Cerebellar nuclear complex (tissue), 1 donor: ENCODE measurements at places on chromosomes 7 and 10.

- DNase-seq, result no peak
These were observed 296.5 kb upstream of the PITRM1 start for GRCh38 chr10:3468919-3469638.

- no peak for DNase-seq
These were observed 7.4 kb downstream of the ZNF365 start for GRCh38 chr10:62381385-62382102.

- no peak for DNase-seq
These were observed 1.1 kb downstream of the HNRNPA2B1 start for GRCh38 chr7:26199301-26200037.

DNA sequence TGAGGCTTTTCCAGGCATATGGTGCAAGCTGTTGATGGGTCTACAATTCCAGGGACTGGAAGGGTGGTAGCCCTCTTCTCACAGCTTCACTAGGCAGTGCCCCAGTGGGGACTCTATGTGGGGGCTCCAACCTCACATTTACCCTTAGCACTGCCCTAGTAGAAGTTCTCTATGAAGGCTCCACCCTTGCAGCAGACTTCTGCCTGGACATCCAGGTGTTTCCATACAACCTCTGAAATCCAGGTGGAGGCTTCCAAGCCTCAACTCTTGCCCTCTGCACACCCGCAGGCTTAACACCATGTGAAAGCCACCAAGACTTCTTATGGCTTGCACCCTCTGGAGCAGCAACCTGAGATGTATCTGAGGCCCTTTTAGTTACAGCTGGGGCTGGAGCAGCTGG is 87.8 kb downstream of the ZNF777 start:
- no peak for DNase-seq

DNA sequence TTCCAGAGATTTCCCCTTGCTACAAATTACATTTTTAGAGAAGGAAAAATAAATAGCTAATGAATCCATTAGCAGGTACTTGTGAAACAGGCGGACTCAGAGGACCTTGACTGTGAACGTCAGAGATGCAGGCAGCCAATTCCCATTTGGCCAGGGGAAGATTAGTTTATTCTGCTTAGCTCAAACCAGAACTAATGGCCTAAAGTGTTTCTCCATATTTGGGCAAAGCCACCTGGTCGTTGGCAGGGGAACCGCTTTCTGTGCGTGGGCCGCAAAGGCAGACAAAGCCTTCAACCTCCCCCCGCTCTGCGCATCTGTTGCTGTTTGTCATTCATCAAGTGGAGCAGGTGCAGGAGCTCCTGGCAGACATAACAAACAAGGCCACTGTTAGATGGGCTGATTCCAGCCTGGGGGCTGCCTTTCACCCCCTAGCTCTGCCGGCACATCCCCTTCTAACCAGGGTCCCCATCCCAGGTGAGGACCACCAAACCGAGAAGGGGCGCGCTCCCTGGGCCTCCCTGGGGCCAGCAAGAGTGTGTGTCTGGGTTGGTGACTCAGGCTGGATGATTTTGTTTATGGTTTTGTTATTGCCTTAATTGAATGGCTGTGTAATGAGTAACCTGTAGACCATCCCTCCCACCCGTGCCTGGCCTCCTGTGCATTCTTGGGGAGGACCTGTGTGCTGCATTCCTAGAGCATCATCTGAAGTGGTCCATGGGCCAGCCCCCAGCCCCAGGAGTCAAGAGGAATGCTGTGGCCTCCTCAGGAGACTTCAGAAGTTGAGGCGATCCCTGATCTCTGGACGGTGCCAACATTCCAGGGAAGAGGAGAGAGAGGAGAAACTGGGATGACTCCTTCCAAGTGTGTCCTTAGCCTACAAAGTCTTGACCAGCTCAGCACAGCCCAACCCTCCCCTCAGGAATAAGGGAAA is 14.5 kb upstream of the CPA1 start:
- DNase-seq, result no peak

GRCh38 chr7:142562688-142563087 is 186.6 kb upstream of the PRSS1 start:
- DNase-seq, result no peak

DNA sequence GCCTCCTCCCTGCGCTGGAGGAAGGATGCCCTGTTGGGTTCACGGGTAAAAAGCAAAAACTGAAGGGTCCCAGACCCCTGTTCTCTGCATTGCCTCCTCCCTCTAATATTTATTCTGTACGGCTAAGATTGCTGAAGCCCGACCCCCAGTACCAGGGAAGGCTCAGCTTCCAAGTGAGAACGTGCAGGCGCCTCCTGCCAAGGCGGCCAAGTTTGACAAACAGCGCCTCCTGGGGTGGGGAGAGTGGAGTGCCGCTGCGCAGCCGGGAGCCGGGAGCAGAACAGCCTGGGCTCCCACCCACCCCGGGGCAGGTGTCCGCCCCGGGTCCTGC is 4.7 kb upstream of the EBF3 start:
- DNase-seq, result no peak

GRCh38 chr10:274866-275265 is 139.6 kb downstream of the ZMYND11 start:
- DNase-seq, result no peak

DNA sequence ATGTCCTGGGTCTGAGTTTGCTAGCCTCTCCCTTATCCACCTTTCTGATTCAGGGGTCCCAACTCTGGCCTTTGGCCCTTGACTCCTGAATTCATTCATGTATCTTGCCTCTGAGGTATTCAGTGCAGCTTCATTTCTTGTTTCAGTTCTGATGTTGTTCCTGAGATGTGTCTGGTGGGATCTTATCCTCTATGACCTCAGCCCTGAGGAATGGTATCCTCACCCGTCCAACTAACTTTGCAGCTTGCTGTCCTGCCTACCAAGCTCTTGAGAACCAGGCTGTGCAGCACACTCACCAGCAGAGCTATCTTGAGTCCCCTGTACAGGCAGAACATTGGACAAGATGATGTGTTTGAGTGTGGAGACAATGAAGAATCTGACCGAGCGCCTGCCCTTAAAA is 13.8 kb downstream of the SUFU start:
- DNase-seq, result no peak

GRCh38 chr7:108201766-108202165 is 71.6 kb upstream of the LAMB4 start:
- peak; percentile 88 for DNase-seq
